D341Med (cell line): ENCODE measurements at places on chromosomes 2 and 18.

DNA sequence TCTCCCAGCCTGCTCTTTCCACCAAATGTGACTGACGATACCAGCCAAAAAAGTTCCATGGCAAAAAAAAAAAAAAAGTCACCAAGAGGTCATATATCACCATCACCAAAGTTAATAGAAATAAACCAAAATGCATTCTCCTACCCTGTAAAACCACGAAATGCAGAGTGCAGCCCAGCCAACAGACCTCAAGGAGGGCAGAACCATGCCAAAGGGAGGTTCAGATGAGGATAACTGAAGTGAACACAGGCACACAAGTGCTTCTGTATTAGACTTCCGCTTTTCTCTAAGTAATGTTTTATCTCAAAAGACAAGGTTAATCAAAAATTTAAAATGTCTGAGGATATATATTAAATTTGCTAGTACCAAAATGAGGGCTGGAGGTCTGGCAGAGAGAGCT lies 5.5 kb downstream of the SERPINE2 start:
- DNase-seq = no peak

DNA sequence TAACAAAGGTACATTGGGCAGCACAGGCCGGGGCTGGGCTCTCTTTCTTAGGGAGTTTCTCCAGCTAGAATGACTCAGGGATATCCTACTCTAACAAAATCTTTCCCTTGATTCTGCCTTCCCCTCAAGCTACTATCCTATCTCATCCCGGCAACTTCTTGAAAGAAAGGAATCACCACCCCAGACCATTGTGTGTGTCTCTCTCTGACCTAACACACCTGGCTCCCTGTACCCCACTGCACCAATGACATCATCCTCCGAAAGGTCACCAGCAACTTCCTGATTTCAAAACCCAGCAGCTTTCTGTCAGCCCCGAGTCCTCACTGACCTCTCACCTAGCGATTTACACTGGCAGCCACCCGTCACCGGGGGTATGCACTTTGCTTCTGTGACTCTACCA lies 72.1 kb upstream of the MAP4K4 start:
- no peak for DNase-seq

DNA sequence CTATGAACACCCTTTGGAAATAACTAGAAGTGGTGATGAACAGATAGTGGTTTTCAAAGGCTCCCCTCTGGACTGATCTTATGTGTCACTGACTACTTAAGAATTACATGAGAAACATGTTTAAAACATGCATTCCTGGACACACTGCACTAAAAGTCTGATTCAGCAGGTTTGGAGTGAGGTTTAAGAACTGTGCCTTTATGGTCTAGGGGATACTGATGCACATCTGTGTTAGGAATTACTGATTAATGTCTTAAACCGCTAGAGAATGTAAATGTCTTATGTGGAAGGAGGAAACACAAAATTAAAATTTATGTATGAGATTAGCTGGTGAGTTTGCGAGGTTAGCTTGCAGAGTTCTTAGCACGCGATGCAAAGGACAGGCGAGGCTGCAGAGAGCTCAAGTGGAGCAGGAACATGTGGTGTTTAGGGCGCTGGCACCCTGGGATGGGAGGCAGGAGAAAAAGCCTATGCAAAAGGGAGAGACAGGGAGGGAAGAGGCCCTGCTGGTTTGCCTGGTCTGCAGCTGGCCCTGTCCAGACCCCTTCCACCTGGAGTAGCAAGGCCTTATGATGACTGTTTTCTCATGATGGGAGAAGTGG lies 11.7 kb downstream of the SH3YL1 start:
- DNase-seq = no peak

GRCh38 chr2:217625557-217626169 lies 377.1 kb downstream of the TNS1 start:
- DNase-seq = no peak

GRCh38 chr2:9771481-9772017 lies 71.7 kb upstream of the TAF1B start:
- DNase-seq = no peak

DNA sequence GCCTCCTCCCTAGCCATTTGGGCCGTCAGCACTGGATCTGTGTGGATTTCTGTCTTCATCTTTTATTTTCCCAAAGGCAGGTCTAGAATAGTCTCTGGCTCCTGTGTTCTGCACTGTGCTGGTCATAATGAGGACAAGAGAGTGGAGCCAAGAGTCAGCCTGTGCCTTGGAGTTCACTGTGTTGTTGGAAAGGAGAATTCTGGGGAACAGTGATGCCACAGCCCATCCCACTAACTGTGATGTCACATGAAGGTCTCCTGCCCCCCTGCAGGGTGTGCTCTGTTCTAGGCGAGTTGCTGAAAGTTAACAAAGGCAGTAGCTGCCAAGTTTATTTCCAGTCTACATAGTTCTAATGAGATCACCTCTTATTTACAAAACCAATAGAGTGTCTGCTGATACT lies 248.5 kb downstream of the TPGS2 start:
- no peak for DNase-seq

DNA sequence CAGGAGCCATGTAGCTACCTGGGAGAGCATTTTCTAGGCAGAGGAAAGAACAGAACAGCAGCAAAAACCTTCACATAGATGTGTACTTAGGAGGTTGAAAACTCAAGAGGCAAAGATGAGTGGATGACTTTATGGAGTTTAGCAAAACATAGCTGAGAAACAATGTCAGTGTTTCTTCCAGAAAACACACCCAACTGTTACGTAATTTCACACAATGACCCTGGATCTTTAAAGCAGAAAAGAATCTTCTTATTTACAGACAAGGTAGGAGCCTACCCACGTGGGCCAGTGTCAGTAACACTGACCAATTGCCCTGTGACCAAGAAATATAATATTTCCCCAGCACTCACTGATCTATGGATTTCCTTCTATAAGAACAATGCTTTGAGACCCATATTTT lies 254.6 kb downstream of the CDH20 start:
- no peak for DNase-seq

- no peak for DNase-seq
Observed at GRCh38 chr18:3194947-3195612, 24.7 kb downstream of the MYOM1 start.

DNA sequence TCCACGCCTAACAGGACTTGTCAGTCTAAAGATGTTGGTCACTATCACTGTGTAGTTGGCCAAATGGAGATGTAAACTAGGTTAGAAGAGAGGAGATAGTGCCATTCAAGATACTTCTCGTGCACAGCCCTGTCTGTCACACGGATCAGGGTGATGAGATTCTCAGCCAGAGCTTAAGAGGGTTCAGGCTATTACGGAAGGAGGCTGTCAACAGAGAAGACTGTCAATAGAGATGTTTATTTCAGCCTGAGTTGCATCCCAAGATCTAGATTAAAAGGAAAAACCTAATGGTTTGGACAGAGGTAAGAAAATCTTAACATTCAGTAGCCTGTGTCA lies 83.4 kb downstream of the AAK1 start:
- DNase-seq = no peak

- peak; percentile 63 for DNase-seq
Observed at GRCh38 chr18:68714366-68714711, 569 bp downstream of the TMX3 start.

DNA sequence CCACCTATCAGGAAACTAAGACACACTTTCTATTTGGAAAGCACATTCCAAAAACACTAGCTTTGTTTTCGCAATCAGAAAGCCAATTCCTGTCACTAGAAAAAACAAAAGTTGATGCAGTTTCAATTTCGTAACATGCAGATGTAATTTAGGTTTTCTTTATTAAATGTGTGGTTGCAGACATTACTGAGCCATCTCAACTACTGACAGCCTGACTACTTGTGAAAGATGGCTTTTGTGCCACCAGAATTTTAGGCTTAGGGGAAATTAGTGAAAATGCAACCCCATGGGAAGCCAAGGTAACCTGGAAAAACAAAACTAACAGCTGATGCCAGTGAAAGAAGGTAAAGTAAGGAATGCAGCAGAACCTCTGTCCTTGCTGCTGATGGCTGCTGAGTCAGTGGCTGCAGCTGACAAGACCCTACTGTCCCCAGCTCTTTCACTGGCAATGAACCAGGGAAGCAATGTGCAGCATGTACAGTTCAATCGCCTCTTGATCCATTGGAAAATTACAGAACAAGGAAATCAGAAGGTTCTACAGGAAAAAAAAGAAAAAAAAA lies 34.9 kb downstream of the FEZ2 start:
- DNase-seq = no peak

DNA sequence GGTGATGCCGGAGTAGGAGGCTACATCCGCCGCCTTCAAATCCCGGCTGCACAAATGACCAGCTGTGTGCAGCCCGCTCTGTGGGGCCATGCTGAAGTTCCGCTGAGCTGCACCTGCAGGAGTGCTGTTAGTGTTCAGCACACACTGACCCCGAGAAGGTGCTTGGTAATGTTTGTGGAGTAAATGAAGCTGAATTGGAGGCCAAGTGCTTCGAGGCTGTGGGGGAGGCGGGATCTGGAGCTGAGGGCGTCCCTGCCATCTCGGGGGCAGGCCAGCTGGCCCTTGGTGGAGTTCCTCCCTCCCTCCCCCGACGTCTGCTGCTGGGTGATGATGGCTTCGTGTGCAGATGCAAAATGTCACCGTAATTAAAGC lies 23.2 kb downstream of the KCNF1 start:
- DNase-seq = no peak
